ENCODE measurements at places on chromosomes 13 and 19.
A peak's percentile ranks its signal among the peaks of the same experiment; 100 is the strongest.

DNA sequence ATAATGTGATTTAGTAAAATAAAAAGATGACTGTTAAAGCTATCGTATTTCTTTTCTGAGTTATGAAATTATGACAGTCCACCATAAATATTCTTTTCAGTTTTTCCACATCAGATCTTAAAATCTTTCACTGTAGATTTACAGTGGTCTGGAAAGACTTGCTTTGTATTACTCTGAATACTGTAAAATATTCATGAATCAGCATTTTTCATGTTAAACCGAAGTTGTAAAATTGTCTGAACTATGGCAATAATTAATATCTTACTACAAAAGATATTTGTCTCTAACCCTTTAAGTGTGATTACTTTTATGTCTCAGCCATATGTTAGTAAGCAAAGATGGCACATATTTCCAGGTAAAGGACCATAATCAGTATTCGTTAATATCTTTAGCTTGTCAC lies 1397.2 kb upstream of the PCDH9 start:
- DNase-seq: no peak

- no peak for DNase-seq
Observed at GRCh38 chr13:43014162-43014561, 9.2 kb upstream of the DNAJC15 start.

DNA sequence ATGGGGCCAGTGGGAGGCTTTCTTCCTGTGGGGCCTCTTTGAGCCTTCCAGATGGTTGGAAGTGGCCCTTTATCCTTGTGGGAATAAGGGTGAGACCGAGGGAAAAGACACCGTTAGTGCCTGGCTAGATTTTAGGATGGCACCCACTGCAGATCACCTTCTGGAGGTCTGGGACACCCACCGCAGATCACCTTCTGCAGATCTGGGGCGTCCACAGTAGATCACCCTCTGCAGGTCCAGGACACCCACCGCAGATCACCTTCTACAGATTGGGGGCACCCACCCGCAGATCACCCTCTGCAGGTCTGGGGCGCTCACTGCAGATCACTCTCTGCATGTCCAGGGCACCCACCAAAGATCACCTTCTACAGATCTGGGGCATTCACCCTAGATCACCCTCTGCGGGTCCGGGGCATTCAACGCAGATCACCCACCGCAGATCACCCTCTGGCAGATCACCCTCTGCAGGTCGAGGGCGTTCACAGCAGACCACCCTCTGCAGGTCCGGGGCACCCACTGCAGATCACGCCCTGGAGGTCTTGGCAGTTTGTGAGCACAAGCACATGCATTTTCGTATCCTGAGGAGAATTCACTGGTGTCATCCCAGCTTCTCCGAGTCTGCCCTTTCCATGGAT lies 153.4 kb upstream of the TSHZ3 start:
- no peak for DNase-seq

- DNase-seq: no peak
Observed at GRCh38 chr19:13163609-13164342, 13.6 kb downstream of the IER2 start.

DNA sequence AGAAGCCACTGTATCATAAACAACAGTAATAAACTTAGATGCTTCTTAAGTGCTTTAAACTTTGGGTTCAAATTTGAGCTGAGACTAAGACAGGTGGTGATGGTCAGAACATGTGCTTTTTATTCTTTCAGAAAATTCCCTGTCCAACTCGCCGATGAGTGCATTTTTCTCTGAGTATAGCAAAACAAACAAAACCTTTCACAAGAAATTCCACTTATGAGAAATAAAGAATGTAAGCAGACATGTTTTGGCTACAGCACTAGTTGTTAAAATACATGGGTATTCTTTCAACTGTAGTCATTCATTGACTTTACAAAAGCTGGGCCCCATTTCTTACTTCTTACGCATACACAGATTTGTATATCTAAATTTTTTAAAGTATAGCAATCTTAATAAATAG lies 125.6 kb downstream of the SPRY2 start:
- no peak for DNase-seq

- DNase-seq: no peak
Observed at GRCh38 chr19:49871349-49871985, 4.1 kb upstream of the PNKP start.

DNA sequence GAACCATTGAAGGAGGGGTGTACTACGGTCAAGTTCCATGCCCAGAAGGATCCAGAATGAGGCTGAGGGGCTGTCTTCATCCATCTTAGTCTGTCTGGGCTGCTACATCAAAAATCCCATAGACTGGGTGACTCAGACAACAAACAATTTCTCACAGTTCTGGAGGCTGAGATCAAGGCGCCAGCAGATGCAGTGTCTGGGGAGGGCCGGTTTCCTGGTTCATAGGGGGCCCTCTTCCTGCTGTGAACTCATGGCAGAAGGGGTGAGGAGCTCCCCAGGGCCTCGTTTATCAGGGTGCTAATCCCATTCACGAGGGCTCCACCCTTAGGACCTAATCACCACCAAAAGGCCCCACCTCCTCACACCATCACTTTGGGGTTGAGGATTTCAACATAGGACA lies 14.7 kb upstream of the KCTD15 start:
- DNase-seq: no peak

- no peak for DNase-seq
Observed at GRCh38 chr19:13652810-13653590, 111.3 kb upstream of the MRI1 start.

DNA sequence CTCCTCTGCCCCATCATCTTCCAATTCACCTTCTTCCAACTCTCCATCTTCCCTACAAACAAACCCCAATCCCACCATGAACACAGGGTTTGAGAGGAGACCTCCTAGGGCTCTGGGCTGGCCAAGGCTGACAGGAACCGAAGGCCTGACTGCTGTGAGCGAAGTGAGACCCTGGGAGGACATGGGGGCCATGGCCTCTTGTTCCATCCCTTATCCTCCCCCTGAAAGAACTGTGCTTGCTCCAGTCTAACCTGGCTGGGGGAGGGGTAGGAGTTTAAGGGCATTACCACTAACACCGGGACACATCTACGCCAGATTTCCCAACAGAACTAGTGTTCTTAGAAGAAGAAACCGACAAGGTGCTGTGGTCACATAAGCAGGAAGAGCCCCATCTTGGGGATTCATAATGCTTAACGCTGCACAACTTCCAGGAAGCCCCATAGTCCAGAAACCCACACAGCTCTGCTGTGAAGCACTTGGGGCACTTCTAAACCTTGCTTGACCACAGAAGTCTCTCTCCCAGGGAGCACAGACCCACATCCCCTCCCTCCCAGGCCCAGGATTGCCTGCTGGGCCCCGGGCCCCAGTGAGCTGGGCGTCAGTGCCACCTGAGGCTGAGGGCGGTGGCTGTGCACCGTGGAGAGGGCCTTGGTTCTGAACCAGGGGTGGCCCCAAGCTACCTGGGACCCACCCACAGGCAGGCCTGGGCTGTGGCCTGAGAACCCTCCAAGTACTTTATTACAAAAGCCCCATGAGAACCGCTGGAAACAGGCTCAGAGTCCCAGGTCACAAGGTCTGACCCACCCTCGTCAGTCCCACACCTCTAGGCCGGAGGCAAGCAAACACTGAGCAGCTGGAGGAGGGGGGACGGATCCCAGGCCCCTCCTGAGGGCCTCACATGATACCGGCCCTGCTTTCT lies 18.8 kb downstream of the ZC3H4 start:
- DNase-seq: peak; percentile 13

DNA sequence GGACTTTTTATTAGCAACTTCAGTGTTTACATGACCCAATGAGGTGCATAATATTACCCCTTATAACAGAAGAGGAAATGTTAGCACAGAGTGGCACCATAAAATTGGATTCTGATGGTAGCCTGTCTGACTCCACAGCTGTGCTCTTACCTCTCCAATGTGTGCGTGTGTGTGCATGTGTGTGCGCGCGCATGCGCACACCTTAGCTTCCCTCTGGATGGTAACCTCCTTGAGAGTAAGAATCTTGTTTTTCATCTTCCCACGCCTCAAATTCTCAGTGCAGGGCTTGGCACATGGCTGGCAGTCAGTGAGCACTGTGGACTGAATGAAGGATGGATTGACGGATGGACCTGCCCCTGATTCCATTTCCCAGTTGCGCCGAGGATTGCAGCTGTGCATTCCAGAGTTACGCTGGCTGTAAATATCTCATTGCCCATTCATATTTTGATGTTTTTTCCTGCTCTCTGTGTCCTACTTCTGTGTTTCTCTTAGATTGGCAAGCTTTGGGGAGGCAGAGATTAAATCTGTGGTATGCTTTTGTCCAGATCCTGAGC lies 99.2 kb upstream of the WASF3 start:
- DNase-seq: no peak

DNA sequence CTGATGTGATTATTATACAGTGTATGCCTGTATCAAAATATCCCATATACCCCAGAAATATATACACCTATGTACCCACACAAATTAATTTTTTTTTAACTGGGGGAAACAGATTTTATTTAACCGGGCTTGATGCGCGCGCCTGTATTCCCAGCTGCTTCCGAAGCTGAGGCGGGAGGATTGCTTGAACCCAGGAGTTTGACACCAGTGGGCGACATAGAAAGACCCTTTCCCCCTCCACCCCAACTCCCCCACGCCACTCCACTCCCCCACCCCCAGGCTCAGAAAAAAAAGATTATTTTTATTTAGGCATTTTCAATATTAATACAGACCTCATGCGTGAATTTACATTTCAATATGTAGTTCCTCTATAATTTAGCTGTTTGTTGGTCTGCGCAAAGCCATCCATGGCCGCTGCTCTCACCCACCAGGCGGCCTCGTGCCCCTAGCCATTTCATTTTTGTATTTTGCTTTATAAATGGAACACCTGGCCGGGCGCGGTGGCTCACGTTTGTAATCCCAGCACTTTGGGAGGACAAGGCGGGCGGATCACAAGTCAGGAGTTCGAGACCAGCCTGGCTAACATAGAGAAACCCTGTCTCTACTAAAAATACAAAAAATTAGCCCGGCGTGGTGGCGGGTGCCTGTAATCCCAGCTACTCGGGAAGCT lies 836 bp upstream of the VPS36 start:
- DNase-seq: no peak

- no peak for DNase-seq
Observed at GRCh38 chr13:111919849-111920248, 147.1 kb upstream of the SOX1 start.

DNA sequence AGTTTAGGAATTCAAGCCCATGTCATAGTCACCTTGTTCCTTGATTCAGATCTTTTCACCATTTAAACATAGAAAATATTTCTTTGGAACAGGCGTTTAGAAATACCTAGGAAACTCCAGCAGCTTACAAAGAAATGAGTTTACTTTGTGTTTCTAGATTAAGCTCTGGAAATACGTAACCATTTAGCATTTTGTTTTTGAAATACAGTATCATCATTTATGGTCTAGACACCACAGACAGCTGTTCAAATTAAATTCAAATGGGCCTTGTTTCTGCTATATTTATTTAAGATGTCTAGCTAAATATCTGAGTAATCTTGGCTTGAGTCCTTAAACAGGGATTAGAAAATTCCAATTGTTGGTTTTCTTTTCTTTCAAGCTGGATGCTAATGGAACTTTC lies 228.5 kb downstream of the NDFIP2 start:
- no peak for DNase-seq

DNA sequence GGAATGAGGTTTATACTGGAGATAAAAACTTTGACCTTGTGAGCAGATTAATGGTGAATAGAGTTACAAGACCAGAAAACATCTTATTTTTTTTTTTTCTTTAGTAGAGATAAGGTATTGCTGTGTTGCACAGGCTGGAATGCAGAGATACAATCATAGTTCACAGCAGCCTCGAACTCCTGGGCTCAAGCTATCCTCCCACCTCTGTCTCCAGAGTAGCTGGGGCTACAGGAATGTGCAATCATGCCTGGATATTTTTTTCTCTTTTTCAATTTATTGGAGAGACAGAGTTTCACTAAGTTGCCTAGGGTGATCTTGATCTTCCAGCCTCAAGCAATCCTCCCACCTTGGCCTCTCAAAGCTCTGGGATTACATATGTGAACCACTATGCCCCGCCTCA lies 2139.1 kb downstream of the PCDH9 start:
- no peak for DNase-seq

GRCh38 chr13:93499991-93500390 lies 273.4 kb downstream of the GPC6 start:
- DNase-seq: no peak

DNA sequence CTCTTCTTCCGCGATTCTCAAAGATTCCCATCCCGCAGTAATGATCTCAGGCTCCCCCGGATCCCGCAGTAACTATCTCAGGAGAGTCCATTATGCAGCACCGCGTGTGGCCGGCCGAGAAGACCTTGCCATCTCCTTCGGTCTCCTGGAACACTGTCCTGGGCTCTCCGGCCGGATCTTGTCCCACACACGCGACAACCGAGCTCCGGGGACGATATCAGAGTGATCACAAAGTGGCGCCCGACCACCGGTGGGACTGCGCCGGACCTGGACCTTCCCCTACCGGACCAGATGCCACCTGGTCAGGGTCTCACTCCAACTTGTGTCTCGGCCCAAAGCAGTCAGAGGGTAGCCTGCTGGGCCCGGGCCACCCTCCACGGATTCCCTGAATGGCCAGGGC lies 24.0 kb downstream of the MAN2B1 start:
- no peak for DNase-seq

GRCh38 chr13:26887594-26887993 lies 127.0 kb upstream of the GPR12 start:
- DNase-seq: no peak

All from stimulated activated naive CD4-positive, alpha-beta T cell (primary cell).